ENCODE measurements at places on chromosomes 5 and 9.

- no peak for DNase-seq
These were observed 49.1 kb upstream of the ANKRD55 start for GRCh38 chr5:56282216-56282615.

GRCh38 chr9:133735931-133736330, 2.2 kb downstream of the SARDH start:
- DNase-seq, result no peak

- DNase-seq, result no peak
These were observed 115.6 kb downstream of the XRCC4 start for GRCh38 chr5:83192947-83193346.

DNA sequence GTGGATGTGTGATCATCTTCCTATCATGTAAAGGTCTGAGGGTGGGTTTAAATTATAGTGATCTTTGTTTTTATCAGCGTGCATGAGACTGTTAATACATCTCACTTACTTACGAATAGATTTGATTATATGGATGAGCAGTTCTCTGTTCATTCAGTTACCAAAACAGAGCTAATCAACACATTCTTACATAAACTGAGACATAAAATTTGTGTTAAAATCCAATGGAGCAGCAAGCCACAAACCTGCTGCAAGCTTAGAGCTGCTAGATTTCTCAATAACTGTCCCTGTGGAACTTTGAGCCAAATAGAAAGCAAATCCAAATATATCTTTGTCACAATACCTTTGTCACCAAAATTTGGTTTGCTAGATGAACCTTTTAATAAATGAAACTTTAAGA, 50.1 kb downstream of the NUDT12 start:
- DNase-seq, result no peak

DNA sequence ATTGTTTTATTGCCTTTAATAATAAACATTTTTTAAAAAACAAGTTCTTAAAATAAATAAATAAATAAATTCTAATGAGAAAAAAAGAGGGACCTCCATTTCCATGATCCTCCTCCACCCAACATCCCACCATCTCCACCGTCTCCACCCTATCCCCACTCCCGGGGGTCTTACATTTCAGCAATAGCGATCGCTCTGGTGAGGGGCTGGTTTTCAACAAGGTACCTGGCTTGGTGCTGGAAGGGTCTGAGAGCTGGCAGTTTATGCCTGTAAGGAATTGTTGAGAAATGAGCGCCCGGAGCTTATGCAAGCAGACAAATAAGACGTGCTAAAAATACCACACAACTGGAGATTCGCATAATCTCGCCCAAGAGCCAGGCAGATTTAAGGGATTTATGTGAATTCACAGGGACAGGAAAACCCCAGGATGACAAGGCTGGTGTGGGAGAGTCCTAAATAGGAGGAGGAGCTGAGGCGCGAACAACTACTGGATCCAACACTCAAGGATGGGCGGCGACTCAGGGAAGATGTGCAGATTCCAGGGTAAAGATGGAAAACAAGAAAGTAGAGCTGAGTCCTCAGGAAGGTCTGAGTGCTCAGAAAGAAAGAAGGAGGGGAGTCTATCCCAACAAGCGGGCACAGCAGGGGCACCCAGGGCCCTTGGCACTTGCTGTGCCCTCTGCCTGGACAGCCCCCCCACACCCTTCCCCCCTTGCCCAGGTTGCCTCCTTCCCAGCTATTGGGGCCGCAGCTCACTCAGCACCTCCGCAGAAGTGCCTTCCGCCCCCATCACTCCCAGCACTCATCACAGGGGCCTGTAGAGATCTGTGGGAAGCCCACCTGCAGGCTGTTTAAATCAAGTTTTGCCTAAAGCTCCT, 27.0 kb downstream of the TRIM14 start:
- no peak for DNase-seq

GRCh38 chr5:123094237-123094918, 5.3 kb downstream of the PRDM6 start:
- DNase-seq, result no peak

- no peak for DNase-seq
These were observed 8.9 kb upstream of the NKX2-5 start for GRCh38 chr5:173243831-173244305.

All from NCI-H1694 treated with DMSO at 0.1 percent for 48 hours (cell line).